ENCODE measurements at places on chromosomes 3 and 15.

- DNase-seq = no peak
Observed at GRCh38 chr15:86312486-86312885, 232.8 kb downstream of the AGBL1 start.

DNA sequence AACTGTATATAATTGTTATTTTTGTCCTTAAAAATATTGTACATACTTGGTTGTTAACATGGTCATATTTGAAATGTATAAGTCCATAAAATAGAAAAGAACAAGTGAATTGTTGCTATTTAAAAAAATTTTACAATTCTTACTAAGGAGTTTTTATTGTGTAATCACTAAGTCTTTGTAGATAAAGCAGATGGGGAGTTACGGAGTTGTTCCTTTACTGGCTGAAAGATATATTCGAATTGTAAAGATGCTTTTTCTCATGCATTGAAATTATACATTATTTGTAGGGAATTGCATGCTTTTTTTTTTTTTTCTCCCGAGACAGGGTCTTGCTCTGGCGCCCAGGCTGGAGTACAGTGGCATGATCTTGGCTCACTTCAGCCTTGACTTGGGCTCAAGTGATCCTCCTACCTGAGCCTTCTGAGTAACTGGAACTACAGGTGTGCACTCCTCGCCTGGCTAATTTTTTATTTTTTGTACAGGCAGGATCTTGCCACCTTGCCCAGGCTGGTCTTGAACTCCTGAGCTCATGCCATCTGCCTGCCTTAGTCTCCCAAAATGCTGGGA is 10.7 kb downstream of the NFKBIZ start:
- DNase-seq = no peak

GRCh38 chr3:187237741-187238140 is 40.5 kb downstream of the RTP1 start:
- no peak for DNase-seq

DNA sequence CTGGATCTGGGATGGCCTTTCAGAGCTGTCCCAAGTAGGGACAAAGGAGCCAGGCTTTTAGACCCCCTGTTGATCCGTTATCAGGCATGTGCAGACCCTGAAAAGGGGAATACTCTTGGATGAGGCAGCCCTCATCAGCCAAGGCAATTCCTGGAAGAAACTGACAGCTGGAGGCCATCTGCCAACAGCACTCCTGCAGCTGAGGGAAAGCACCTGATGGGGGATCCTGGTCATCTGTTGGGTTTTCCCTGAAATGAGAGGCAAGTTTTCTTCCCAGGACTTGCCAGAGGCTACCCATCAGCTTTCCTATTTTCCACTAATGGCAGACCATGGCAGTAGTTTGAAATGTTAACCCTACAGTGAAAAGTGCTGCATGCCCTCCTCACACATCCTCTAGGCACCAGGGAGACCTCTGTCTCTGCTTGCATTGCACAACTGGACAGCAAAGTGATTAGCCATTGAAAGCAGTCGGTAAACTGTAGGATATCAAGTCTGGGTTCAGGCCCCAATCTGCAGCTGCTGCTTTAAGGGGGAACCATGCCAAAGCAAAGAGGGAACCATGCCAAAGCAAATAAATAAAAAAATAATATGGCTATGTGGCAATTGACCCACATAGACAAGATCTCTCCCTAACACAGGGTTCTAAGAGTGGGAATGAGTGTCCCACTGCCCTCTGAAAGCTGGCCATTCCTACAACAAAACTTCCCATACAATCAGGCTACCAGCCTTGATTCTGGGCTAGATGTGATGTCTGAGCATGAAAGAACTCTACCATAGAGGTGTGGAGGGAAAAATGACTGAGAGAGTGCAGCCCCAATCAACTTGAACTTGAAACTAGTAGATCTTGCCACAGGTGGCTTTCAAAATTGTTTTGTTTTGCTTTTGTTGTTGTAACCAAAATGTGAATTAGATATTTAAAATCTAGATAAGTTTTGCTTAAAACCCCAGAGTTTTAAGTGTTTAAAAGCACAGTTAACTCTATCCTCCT is 232.0 kb upstream of the STT3B start:
- no peak for DNase-seq

- DNase-seq = no peak
Observed at GRCh38 chr15:51105430-51106016, 10.8 kb upstream of the TNFAIP8L3 start.

- DNase-seq = no peak
Observed at GRCh38 chr3:11390411-11391131, 118.4 kb downstream of the ATG7 start.

DNA sequence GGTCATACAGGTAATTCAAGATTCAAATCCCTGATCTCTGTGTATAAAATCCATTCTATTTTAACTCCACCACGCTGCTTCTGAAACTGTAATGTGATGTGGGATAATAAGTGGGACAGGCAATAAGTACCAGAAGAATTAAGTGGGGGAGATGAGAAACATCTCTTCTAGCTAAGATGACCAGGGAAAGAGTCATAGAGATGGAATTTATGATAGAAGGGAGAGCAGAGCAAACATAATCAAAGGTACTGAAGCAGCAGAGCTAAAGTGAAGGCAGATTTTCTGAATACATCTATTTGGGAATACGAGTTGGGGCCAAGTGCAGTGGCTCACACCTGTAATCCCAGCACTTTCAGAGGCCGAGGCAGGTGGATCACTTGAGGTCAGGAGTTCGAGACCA is 4.9 kb downstream of the MRPL47 start:
- no peak for DNase-seq

- no peak for DNase-seq
Observed at GRCh38 chr3:27024493-27024892, 344.7 kb downstream of the NEK10 start.

- no peak for DNase-seq
Observed at GRCh38 chr3:52317208-52318000, 1.3 kb downstream of the DNAH1 start.

GRCh38 chr15:70049701-70050301 is 47.9 kb downstream of the TLE3 start:
- DNase-seq = no peak

DNA sequence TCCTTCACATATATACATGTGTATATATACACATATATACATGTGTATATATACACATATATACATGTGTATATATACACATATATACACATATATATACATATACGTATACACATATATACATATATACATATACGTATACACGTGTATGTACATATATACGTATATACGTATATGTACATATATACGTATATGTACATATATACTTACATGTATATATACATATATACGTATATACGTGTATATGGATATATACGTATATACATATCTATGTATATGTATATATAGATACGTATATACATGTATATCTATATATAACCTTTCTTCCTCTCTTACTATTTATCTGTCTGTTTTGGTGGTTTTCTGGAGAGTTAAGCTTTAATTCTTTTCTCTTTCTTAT is 114.8 kb downstream of the NR2E3 start:
- DNase-seq = no peak

DNA sequence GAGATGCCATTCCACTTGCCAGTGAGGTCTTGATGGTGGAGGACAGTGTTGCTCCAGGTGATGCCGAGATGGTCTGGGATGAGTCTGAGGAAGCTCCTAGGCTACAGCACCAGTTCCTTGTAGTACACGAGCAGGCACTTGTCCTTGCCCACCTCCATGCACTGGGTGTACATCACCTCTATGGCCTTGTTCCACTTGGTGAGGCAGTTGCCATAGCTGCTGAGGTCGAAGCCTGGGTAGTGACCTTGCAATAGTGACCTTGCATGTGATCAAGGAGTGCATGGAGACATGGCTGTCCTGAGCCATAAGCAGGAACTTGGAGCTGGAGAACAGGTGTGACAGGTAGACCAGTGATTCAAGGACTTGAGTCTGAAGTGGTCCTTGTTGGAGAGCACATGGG is 47.6 kb downstream of the CDIN1 start:
- DNase-seq = no peak

DNA sequence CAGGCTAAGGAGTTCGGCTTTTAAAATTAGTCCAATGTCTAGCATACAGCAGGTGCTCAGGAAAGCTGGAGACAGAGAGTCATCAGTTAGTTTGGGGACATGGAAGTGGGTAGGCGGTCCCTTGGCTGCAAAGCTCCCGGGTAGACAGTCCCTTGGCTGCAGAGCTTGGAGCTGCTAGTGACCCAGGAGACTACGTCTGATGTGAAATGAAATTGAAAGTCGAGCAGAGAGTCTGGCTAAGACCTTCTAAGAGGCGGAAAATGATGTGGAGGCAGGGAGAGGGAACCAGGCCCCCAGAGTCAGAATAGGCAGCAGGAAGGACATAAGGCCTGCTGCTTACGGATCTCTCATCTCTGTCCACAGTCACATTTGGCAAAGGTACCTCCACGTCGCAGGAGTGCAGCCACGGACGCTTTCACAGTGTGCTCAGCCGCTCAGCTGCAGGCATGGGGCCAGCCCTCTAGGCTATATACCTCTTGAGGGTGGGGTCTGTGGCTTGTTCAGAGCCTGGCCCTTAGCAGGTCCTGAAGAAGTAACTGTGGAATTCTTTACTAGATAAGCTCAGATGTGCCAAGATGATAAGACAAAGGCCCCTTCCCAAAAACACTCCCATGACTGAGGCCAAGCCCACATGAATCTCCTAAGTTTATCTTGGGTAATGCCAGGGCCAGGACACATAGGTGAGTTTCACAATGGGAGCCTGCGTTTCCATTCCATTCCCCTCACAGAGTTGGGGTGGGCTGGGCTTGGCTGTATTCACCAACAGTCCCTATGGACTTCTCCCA is 131.7 kb downstream of the XXYLT1 start:
- DNase-seq = no peak

DNA sequence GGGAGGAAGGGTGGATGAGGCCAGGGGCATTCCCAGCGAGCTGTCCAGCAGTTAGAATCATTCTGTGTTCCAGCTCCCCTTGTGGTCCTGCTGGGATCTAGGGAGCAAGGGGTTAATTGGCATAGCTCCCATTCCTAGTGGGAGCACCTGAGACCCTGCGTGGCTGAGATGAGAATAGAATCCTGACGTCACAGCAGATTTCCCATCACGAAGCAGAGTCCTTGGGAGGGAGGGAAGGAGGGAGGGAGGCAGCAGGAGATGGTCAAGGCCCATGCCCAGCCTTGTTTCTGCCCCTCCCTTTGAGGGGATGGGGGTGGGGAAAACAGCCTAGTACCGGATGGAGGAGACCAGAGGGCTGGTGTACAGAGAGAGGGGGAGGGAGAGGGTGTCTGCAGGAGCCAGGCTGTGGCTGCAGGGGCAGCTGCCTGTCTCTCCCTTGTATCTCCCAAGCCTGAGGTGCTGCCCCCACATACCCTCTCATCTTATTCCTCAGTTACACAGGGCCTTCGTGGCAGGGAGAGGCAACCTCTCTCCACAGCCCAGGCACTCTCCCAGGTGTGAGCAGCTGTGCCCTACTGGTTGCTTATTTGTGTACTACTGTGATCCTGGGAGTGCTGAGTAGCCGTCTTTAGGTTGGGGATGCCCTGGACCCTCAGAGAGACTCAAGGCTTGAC is 5.4 kb downstream of the TYRO3 start:
- no peak for DNase-seq

GRCh38 chr3:77296527-77296926 is 256.6 kb downstream of the ROBO2 start:
- DNase-seq = no peak

DNA sequence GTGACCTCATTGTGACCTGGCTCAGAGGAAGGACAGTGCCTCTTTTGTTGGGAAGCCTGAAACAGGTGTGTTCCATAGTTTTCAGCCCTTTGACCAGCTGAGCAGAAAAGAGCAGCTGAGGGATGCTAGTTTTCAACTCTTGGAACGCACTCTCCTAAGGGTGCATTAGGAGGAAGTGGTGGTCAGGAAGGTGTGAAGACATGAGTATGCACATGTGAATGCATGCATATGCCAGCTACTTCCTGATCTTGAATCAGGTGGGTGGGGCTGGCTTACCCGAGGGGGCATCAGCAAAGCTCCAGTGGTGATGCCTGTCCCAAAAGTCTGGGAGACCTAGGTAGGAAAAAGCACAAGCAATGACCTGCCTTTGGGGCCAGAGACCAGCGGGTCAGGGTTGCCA is 23.3 kb upstream of the CEMIP start:
- DNase-seq = no peak

DNA sequence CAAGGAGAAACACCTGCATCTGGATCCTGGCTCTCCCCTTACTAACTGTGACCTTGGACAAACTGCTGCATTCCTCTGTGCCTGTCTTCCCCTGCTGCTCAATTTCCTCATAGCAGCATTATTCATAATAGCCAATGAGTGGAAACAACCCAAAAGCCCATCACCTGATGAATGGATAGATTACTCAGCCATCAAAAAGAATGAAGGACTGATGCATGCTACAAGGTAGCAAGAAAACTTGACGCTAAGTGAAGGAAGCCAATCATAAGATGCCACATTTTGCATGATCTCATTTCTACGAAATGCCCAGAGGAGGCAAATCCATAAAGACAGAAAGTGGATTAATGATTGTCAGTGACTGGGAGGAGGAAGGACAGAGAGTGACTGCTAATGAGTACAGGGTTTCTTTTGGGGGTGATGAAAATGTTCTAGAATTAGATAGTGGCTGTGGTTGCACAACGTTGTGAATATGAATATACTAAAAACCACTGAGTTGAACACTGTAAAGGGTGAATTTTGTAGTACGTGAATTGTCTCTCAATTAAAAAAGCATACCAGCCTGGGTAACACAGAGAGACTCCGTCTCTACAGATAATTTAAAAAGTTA is 11.2 kb downstream of the IGDCC4 start:
- no peak for DNase-seq

- no peak for DNase-seq
Observed at GRCh38 chr3:182305881-182306665, 487.2 kb upstream of the ATP11B start.

GRCh38 chr3:166897811-166898210 is 482.3 kb downstream of the ZBBX start:
- no peak for DNase-seq

GRCh38 chr3:58588030-58588614 is 10.9 kb upstream of the FAM107A start:
- no peak for DNase-seq

DNA sequence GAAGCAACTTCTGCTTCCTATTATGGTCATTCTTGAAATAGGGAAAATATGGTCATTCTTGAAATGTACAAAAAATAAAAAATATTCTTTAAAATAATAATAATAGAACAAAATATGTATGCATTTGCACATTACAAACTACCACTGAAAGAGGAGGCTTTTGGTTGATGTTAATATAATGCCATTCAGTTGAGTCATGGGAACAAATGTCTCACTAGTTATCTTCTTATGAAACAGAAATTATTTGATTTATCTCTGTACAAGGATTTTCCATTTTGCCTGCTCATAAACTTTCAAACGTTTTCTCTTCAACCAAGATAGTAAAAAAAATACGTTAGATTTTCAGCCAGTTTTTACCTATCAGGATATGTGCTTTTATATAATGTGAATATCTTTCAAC is 1662.7 kb downstream of the OTOL1 start:
- no peak for DNase-seq

Data from brain microvascular endothelial cell (primary cell).